Lower lobe of right lung (tissue), 2 donors: ENCODE measurements at places on chromosomes 6 and 20. TPM values are rescaled to one million over a fixed set of nuclear protein-coding genes. Genes with fewer than 3 reads are reported as not detected.

The GPR6 gene
- not detected for total RNA-seq

The ZNF311 gene
- 1.6 TPM for total RNA-seq

GRCh38 chr6:247351-247750 lies 44.9 kb upstream of the DUSP22 start:
- H3K4me3 ChIP-seq: no peak overlapping the region
- H3K4me1 ChIP-seq: no peaks in the 10 kb centered on the region
- H3K36me3 ChIP-seq: no peaks in the 10 kb centered on the region
- no peak for DNase-seq

GRCh38 chr6:170212051-170212756 lies 78.7 kb downstream of the DLL1 start:
- no peak overlapping the region for H3K4me3 ChIP-seq
- no peak for DNase-seq
- peaks cover 23% of the 10 kb centered on the region for H3K27me3 ChIP-seq
- H3K4me1 ChIP-seq: no peaks in the 10 kb centered on the region
- no peak overlapping the region for H3K27ac ChIP-seq

The RIPPLY2 gene
- total RNA-seq: not detected
